Cardiac septum (tissue), 1 donor: ENCODE measurements at places on chromosomes 2 and 18.

GRCh38 chr18:8912348-8913326 is 189.9 kb upstream of the NDUFV2 start:
- DNase-seq, result no peak

GRCh38 chr2:233492751-233493150 is 73.8 kb downstream of the USP40 start:
- DNase-seq, result no peak

GRCh38 chr2:167147271-167147941 is 259.1 kb downstream of the XIRP2 start:
- DNase-seq, result no peak

- peak; percentile 59 for DNase-seq
Observed at GRCh38 chr2:31581124-31581795, 522 bp upstream of the SRD5A2 start.

DNA sequence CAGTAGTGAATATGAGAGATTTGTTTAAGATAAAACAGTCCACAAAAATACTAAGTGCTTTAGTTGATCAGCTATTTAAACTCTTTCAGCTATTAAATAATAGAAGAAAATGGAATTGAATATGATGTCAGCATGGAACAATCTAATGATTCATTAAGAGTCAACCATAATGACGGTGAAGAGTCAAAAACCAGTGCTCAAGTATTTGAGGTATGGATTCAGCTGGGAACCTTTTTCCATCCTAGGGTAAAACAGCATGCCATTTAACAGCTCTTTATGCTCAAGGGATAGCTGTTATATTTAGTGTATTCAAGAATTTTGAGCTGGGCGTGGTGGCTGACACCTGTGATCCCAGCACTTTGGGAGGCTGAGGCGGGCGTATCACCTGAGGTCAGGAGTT is 29.7 kb downstream of the CARF start:
- DNase-seq, result no peak

GRCh38 chr2:54589340-54590215 is 133.5 kb downstream of the SPTBN1 start:
- no peak for DNase-seq

GRCh38 chr2:70123051-70123828 is 36.0 kb downstream of the PCBP1 start:
- no peak for DNase-seq

DNA sequence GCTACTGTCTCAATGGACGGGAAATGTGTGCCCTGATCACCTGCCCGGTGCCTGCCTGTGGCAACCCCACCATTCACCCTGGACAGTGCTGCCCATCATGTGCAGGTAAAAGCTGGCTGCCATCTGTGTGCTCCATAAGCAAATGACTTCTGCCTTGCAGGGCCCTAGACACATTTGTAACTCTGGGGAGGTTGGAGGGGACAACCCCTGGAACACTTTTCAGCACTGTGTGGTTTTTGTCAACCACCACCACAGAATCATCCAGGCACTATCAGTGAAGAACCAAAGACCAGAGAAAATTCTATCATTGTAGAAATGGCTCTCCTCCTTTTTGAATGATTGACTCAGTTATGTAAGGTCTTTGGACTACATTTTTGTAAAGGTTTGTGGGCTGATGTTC is 84.3 kb downstream of the FEZ2 start:
- no peak for DNase-seq

- DNase-seq, result no peak
Observed at GRCh38 chr18:36912887-36913286, 84.0 kb downstream of the KIAA1328 start.

DNA sequence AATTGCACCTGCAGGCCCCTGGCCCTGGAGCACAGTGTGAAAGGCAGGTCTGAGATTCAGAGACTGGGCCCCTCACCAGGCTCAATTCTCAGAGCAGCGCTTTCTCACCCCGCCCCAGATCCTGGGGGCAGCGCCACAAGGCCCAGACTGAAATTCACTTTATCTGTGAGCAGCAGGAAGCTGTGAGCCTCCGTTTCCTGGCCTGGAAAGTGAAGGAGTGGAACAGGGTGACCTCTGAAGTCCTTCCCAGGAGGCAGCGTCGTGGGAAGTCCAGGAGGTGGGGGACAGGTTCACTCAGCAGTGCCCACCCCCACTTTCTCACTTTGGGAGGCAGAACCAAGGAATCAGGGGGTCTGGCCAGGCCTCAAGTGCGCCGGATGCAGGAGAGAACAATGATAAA is 235.4 kb downstream of the NDUFA10 start:
- peak; percentile 41 for DNase-seq

- no peak for DNase-seq
Observed at GRCh38 chr18:57674891-57675290, 53.3 kb upstream of the NARS1 start.

DNA sequence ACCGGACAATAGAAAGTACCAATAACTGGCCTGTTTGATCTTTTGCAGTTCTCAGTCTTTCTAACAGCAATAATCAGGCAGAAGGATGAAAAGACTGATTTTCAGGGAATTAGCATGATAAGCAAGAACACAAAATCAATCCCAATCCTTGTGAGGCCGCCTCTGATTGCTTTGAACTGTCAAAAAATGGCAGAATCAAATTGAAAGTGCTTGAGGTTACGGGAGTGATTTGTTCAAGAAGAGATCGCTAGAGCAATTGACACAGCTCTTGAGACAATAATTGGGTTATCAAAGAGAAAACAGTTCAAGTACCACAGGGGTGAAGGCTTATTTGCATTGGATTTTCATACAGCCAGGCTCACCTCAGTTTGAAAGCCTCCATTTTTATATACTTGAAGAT is 663.4 kb downstream of the ARHGAP15 start:
- no peak for DNase-seq

DNA sequence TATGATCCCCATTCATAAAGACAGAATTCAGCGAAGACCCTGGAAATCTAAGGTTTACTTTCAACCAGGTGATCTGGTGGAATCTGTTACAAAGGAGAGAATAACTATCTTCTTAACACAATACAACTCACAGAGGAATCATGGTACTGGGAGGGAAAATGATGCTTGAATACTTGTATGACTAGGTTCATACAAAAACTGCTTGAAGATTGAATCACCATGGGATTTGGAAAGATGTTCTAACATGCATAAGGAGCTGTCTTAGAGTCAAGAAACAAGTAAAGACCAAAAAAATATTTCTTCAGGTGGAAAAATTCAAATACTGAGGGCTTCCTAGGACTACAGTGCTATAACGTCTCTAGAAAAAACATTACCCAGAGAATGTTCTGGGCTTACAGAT is 32.2 kb downstream of the COL5A2 start:
- no peak for DNase-seq

DNA sequence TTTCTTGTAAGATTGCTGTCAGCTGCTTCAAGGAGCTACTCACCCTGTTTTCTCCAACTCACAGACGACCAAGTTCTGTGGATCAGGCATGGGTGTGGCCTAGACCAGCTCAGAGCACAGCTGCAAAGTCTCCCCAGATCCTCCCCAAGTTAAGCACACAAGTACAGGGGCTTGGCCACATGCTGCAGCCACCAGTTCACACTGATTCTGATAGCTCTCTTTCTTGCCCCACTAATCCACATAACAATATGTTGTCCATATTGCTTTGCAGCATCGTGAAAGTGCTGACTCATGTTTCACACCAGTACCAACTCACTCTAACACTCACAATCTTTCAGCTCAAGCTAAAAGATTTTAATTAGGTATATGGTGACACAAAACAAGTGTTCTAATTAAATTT is 437.0 kb downstream of the PARD3B start:
- no peak for DNase-seq

DNA sequence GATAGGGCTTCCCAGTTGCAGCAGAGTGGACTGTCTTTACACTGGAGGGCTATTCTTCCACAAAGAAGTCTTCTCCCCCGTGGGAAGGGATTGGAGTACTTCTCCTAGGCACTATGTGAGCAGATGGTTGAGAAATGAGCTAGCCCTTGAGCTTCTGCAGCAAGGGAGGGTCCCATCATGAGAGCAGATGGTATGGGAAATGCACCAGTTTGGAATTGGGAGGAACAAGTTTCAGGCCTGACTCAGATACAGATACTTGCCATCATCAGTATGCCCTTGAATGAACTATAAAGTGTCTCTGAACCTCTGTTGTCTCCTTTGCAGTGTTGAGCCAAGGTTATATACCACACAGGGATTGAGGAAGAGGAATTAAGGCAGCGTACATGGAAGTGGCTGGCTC is 757.4 kb downstream of the RNF144A start:
- no peak for DNase-seq

GRCh38 chr2:236176417-236176816 is 8.2 kb upstream of the GBX2 start:
- no peak for DNase-seq

DNA sequence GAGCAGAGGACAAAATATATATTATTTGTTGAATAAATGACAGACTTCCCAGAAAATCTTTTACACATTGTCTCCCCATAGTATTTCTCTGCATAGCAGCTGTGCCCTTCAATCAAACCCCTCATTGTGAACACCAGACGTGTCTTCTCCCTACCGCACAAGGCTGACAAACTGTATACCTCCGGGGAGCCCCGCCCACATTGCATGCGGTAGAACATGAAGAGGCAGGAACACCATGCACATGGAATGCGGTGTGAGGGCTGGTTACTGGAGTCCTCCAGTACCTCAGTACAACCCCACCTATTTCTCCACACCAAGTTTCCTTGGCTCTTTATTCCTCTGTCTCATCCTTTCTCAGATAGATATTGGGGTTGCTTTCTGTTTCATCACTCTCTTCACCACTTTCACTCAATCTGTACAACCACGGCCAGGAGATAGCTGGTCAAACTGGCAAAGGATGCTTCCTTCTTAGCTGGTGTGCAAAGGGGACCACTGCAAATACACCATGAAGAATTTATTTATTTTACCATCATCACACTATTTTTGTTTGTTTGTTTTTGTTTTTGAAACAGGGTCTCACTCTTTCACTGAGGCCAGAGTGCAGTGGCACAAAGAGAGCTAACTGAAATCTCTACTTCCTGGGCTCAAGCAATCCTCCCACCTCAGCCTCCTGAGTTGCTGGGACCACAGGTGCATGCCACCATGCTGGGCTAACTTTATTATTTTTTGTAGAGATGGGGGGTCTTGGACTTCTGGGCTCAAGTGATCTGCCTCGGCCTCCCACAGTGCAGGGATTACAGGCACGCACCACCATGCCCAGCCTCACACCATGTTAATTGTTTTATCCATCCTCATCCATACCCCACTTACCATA is 2.3 kb upstream of the NBAS start:
- DNase-seq, result no peak

DNA sequence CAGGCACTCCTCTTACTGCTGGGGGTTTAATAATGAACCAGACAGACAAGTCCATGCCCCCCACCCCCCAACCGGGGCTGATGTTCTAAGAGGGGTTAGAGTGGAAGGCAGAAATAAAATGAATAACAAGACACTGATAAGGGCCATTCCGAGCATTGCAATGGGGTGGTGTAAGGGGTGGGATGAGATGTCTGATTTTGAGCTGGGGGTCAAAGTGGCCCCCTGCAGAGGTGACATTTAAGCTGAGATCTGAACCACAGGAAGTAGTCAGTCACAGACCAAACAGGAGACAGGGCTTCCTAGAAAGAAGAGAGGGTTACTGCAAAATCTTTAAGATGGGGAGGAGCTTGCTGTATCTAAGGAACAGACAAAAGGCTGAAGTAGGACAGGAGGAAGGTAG is 180.6 kb upstream of the SH3BP4 start:
- no peak for DNase-seq

DNA sequence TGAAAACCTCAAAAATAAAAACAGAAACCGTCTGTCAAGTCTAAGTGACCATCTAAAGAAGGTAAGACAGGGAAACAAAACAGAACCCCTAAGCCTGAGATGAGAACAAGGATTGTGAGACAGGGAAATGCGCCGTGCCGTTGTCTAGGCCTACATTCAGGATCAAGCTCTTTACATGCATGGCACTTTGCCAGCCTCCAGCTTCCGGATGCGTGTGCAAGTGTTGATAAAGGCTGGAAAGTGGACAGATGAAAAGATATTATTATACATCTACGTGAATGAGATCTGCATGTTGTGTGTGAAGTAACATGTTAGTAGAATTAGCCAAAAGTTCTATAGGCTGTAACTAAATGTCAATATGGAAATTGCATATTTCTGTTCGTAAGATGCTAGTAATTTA is 28.6 kb upstream of the TMEM87B start:
- no peak for DNase-seq

DNA sequence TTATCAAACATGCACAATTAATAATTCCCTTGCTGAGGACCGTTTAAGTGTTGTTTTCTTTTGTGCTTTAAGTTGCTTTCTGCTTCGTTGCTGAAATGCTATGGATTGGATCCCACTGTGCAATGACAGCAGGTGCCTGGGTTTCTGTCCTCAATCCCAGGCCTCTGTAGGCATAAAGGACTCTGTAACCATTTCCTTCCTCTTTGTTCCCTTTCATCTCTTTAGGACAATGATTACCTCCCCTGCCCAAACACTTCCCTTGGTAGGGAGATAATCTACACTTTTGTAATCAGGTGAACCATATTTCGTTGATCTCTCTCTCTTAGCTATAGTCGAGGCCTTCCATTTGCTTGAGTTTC is 58.6 kb upstream of the LYPD6B start:
- no peak for DNase-seq

- DNase-seq, result no peak
Observed at GRCh38 chr2:217387776-217388387, 528.0 kb upstream of the TNP1 start.

- DNase-seq, result no peak
Observed at GRCh38 chr2:29189052-29189451, 73.8 kb downstream of the CLIP4 start.

- no peak for DNase-seq
Observed at GRCh38 chr18:50356036-50356945, 18.6 kb upstream of the SKA1 start.

GRCh38 chr2:10647886-10648605 is 41.7 kb downstream of the NOL10 start:
- DNase-seq, result no peak

DNA sequence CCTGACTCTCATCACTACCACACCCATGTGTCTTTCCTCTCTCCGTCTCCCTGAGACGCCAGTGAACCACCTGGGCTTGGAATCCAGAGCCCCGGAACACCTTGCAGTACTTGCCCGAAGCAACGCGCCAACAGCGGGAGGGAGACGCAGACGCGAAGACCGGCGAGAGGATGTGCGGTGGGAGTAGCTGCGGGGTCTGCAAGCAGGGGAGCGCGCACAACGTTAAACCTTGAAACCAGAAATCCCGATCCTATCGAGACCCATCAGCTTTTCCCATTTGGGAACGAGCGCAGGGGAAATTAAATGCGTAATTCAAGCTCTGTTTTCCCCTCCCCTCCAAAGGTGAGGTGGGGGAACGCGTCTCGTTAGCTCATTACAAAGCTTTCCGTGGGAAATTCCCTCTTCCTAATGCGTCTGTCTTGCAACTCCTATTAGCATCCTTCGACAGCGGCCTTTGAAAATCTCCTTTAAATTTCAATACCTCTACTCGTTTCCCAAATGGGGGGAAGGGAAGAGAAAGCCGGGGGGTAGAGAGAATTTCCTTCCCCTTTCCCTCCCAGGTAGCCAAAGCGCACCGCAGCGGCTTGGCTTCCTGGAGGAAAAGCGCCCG is 421 bp upstream of the CNTNAP5 start:
- no peak for DNase-seq

GRCh38 chr2:184830531-184830930 is 232.2 kb downstream of the ZNF804A start:
- no peak for DNase-seq

- DNase-seq, result no peak
Observed at GRCh38 chr2:186031229-186031628, 292.6 kb downstream of the FSIP2 start.

GRCh38 chr18:75464356-75464755 is 36.9 kb upstream of the SMIM21 start:
- DNase-seq, result no peak
